ENCODE measurements at places on chromosomes 2 and 18.

DNA sequence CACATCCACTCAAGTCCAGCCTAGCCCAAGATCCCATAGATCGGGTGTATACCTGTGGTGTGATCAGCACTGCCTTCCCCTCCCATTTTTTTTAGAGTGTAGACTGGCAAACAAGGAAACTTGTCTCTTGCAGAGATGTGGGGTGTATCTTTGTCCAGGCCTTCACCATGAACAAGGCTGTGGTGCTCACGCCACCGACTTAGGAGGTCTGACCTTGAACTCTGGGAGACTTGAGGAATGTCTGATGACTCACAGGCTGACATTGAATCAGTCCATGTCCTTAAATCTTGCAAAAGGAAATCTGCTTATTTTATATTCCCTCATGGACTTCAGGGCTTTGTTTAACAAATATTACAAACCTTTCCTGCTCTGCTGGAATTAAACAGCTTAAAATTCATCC, 4.5 kb upstream of the CTIF start:
- DNase-seq: no peak

DNA sequence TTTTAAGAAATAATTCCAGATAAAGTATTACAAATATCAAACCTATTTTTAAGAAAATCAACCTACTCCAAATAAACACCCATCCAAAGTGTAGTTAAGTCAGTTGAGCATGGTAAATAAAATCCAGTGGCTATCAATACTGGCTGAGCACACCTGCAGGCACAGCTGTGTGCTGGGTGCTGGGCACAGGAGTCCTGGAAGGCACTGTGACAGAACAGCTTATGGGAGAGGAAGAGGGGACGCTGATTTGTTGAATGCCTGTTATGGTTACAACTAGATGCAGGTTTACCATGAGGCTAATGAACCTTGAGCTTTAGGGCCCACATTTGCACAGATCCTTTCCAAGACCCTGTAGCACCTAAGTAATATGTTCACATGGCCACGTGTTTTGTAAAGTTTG, 202.7 kb downstream of the MTX2 start:
- no peak for DNase-seq

- no peak for DNase-seq
Measured at GRCh38 chr2:173427887-173428668, 73.4 kb downstream of the CDCA7 start.

GRCh38 chr2:9222893-9223287, 16.3 kb downstream of the ASAP2 start:
- no peak for DNase-seq

- no peak for DNase-seq
Measured at GRCh38 chr2:221589696-221590095, 17.6 kb upstream of the EPHA4 start.

DNA sequence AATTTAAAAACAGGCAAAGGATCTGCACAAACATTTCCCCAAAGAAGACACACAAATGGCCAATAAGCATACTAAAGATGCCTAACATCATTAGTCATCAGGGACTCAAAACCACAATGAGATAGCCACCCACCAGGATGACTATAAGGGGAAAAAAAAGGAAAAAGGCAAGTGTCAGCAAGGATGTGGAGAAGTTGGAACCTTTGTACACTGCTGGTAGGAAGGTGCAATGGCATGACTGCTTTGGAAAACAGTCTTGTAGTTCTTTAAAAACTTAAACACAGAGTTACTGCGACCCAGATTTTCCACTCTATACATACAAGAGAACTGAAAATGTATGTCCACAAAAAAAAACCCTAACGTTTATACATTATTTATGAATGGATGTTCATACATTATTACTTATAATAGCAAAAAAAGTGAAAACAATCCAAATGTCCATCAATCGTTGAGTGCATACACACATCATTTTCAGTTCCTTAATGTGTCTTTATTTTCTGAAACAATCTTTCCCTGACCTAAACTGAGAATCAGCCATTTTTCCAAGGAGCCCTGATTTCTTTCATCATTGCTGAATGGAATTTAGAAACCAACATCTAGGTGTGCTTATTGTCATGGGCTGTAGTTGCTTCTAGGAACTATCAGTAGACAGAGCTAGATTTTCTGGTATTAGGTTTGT, 64.7 kb upstream of the TLK1 start:
- no peak for DNase-seq

DNA sequence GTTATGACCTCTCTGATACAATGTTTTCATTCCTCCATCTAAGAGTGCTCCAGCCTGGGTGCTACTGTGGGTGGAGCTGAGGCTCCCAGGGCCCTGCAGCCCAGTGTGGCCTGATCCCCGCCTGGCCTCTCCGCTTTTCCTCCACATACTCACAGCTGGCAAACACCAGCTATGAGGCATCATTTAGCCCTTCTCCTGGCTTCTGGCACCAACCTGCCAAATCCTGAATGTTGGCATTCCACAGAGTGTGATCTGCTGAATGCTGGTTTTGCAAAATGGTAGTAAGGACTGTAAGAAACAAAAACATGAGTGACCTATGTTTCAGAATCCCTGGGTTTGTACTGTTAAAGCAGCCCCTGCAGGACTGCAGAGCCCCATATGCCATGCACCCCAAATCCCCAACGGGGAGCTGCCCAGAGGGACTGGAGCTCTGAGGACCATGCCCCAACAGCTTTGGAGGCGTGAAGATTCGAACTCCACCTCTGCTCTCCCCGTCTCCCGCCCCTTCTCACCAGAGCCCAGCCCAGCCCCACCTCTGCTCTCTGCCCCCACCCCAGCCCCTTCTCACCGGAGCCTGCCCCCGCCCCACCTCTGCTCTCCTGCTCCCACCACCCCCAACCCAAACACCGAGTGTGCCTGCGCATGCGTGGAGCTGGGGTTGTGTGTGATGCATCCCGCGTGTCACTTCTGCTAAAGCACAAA, 4.2 kb downstream of the SLC66A2 start:
- no peak for DNase-seq

GRCh38 chr2:8918412-8918811, 81.0 kb upstream of the KIDINS220 start:
- no peak for DNase-seq

GRCh38 chr2:173404841-173405750, 50.4 kb downstream of the CDCA7 start:
- no peak for DNase-seq
